Fibroblast of pulmonary artery (primary cell): ENCODE measurements at places on chromosomes 4 and X.
A peak's percentile ranks its signal among the peaks of the same experiment; 100 is the strongest.

- DNase-seq = no peak
These were observed 24.6 kb downstream of the CFAP299 start for GRCh38 chr4:80360084-80360483.

GRCh38 chr4:158949099-158949498, 153.8 kb upstream of the RAPGEF2 start:
- peak; percentile 44 for DNase-seq

GRCh38 chr4:8274765-8275547, 5.4 kb downstream of the HTRA3 start:
- DNase-seq = peak; percentile 95

DNA sequence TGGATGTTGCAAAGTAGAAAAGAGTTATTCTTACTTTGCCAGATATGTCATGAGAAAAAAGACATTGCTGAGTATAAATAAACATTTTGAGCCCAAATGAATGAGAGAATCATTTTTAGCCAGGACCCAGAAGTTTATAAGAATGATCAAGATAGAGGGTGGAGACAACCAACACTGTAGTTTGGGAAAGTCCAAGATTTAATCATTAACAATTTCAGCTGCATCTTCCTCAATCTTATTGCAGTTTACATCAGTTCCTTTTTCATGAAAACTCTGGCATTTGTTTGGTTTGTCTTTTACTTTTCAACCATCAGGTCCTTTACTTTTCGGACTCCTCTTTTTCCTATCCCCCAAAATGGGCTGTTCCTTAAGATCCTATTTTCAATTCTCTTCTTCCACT, 645.9 kb downstream of the ANKRD50 start:
- DNase-seq = no peak

DNA sequence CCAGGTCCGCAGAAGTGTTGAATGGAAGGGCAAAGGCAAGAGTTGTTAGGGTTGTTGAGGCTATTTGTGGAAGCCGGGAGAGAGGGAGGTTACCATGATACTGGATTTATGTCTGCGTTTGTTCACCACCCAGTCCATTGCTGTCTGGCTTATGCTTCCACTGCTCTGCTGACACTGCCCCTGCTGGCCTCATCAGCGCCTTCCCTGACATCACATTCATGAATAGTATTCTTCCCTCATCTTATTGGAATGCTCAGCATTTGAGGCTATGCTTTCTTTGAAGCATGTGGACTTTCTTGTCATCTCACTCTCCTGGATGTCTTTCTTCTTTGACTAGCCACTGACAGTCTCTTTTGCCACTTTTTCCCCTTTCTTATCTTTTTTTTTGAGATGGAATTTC, 10.3 kb downstream of the GNL3L start:
- DNase-seq = peak; percentile 65

DNA sequence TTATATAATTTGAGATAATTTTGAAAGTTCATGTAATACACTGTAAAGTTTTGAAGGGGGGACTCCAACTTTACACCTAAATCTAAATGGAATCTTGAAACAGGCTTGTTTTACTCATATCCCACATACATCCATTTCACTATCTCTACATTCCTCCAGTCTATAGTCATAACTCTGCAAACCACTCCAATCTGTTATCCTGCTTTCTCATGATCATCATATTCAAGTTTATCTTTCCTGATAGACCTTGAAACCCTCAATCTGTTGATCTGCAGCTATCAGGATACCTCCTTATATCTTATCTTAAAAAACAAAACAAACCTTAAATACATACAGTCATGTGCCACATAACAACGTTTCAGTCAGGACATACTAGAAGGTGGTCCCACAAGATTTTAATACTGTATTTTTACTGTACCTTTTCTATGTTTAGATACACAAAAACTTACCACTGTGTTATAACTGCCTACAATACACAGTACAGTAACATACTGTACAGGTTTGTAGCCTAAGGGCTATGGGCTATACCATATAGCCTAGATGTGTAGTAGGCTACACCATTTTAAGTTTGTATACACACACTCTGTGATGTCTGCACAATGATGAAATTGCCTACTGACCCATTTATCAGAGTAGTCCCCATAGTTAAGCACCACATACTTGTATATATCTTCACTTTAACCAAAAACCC, 14.0 kb downstream of the CHIC2 start:
- DNase-seq = peak; percentile 39

DNA sequence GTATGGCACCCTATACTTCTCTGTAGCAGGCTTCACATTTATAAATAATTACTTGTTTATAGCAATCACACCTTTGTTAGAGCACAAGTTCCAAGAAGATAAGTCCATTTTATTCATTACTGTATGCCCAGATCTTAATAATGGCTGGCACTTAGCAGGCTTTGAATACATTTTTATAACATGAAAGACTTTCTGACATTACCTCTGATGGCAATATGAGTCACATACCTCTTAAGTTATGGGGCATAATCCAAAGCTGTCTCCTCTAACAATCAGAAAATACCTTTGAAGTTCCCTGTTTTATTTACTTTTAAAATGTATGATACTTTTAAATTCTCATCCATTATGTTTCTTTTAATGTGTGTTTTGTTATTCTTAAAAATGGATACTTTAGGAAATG, 12.2 kb downstream of the SCRG1 start:
- DNase-seq = no peak

DNA sequence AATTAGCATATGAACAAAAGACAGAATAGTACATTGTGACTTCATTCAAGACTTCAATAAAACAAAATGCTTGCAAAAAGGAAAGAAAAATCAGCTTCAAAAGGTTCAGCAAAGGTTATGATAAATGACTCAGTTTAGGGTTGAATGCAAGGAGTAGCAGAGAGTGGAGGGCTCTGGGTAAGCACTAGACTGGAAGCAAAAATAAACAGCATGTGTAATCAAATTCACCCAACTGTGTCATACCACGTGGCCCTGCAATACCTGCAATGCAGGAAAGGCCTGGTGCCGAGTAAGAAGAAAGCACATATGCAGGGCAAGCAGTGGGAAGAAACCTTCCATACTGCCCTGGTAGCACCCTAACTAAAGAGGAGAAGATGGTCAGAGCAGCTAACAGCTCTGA, 88.7 kb downstream of the ATP11C start:
- DNase-seq = no peak

DNA sequence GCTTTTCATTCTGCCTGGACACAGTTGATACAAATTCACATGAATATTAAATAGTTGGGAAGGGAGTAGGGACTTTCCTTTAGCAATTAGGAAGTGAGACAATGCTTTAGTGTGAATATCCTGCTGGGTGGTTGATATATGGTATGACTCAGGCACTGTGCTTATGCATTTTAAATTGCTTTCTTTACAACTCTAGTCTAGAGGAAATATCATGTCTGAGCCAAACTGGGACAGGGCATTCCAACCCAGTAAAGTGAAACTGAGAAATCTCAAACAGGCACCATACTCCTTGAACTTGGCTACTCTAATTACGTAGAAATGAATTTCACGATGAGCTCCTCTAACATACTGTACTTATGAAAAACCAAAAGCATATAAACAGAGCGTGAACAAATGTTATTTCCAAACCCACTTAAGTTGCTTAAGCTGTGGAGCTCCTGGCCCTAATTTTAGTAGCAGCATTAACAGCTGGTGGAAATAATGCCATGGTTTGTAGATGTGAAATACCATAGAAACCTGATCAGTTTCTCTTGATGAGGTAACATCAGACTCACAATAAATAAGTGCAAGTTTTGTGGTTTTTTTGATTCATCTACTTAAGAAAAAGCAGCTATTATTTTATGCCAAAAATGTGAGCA, 242.9 kb upstream of the GK2 start:
- DNase-seq = peak; percentile 64

DNA sequence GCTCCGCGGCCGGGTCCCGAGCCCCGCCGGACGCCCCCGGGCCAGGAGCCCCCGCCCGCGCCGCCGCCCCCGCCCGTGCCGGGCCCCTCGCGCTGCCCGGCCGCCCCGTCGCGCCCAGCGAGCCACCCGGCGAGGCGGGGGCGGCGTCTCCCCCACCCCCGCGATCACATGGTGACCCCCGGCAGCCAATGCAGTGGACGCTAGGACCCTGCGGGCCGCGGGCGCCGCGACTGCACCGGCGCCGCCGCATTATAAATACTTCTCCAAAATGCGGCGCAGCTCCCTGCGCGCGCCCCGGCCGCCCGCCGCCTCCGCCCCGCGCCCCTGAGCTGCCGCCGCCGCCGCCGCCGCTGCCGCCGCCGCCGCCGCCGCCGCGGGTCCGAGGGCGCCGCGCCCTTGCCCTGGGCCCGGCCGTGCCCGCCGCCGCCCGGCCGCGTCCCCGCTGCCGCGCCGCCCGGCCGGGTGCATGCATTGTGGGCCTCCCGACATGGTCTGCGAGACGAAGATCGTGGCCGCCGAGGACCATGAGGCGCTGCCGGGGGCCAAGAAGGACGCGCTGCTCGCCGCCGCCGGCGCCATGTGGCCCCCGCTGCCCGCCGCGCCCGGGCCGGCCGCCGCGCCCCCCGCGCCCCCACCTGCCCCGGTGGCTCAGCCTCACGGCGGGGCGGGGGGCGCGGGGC, at the start of gene NAT8L:
Gene NAT8L (plus strand): TSS at position 282 of the 680 bp plus-strand sequence. CDS start 185 bp downstream, at position 467.
- DNase-seq = no peak

GRCh38 chr4:77184974-77185373, 28.0 kb downstream of the CCNG2 start:
- no peak for DNase-seq
